ENCODE measurements at places on chromosomes 1 and 21.

DNA sequence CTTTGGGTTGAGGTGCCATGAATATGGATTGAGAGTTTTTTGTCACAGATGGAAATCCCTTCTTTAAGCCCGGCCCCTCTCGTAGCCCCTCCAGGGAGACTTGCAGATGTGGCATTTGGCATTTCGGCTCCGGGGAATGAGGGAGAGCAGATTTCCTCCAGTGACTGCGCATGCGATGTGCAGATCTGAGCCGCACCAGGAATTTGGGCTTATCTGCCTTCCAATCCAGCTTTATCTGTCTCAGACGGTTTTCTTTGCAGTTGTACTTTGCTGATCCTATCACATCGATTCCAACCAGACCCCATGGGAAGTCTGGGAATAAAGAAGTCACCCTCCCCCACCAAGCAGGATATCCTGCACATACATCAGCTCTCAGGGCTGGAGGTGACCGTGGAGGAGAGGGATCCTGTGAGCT is 11.7 kb downstream of the KIF26B start:
- DNase-seq, result no peak

DNA sequence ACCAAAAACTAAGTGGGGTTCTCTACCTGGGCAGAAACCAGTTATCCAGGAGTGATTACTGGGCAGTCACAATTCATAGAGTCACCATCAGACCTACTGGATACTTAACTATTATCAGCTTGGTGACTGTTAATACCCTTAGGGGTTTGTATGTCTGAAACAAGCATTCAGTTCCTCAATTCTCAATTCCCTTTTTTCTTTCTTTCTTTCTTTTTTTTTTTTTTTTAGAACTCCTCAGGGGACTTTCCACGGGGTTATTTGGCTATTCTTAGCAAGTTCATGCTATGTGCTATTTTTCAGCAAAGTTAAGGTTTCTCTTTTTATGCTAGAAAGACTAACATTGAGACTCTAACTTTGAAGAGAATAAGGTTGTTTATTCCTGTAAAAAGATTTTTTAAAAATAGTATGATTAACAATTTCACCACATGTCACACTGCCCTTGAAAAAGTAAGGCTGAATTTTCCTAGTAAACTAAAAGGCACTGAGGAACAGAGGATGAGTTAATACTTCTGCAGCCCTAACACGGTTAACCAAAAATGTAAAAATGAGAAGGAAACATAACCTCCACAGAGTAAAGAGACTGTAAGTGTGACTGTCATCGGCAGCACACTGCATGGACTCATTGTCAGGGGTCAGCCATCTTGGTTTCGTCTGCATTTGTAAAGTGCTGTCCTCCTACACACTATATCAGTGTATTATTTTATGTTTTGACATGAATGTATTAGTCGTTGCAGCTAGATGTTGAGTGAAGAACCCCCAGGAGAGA is 310.2 kb downstream of the NTNG1 start:
- no peak for DNase-seq

DNA sequence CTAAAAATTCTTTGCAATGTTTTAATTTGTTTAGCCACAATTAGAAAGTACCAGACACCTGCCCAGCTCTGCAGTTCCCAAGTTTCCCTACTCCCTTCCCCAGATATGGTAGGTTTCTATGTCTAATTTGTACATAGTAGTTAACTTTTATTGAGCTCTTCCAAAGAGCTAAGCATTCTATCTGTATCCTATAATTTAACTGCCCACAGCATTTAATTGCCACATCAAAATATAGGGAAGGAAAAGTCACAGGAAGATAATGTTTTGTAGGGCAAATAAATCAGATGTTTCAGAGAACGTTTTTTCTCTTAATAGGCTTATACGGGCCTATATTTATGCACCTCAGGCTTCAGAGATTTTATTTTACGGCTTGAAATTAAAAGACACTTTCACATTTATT is 15.7 kb upstream of the FMO3 start:
- DNase-seq, result no peak

- no peak for DNase-seq
These were observed 126.1 kb upstream of the KIAA1614 start for GRCh38 chr1:180786624-180787023.

DNA sequence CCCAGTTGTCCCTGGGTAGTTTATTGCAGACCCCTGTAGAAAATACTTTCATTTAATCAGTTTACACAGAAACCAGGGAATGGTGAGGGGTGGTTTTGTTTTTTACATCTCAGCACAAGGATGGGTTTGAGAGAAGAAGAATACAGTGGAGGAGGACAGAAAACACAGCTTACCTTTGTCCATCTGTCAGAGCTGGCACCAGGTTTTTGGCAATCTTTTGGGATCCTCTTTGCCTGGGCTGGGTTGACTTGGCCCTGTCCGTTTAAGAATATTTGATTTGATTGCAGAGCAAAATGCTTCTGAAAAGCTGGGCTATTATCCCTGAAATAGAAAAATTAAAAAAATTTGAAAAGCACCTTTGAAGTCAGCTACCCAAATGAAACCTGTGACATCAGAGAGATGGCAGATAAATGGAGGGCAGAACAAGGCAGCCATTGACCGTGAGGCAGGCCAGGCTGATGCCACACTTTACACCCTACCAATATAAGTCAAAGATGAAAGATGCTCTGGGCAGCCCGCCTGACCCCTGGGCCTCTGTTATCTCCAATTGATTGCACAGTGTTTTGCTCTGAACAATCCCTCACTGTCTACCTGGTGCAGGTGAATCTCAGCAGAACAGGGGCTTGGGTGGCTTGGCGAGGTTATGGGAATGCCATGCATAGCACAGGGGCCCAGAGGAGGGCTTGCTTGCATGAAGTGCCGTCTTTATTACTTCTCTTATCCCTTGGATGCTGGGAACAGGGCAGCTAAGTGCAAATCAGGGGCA is 218.8 kb downstream of the LMX1A start:
- no peak for DNase-seq

Measured in naive thymus-derived CD8-positive, alpha-beta T cell (primary cell).